ENCODE measurements at places on chromosomes 3 and 15.

GRCh38 chr3:191292243-191293015 is 36.8 kb upstream of the CCDC50 start:
- no peak for DNase-seq

- DNase-seq, result no peak
Measured at GRCh38 chr3:10440684-10441083, 64.7 kb downstream of the ATP2B2 start.

DNA sequence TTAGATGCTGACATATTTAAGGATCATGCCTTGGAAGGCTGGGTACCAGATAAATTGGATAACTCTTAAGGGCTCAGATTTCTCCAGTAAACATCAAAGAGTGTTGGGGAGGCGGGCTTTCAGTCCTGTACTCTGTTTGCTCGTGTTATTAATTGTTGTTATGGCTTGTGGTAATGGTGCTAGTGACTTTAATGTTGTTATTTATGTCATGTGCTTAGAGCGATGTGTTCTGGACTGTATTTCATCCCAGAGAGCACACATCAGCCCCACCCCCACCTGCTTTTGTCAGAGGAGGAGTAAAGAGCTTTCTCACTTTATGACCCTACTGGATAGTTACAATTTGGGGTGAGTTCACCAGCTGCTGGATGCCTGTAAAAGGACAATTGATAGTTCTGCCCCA is 386.3 kb downstream of the EPHB1 start:
- DNase-seq, result no peak

DNA sequence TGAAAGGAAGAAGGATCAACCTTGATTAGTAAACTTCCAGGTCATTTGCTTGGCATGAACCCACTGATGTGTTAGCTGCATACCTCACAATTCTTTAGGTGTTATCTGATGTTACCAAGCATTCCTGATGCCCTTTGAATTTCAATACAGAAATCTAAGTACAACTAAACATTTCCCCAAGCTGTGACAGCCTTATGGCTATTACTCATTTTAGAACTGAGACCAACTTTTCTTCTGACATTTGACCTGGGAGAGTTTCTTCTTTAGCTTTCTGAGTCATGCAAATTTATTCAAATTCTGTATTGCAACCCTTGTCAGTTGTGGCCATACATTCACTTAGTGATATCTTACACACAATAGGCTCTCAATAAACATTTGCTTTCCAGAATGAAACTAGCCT is 124.3 kb downstream of the TIGIT start:
- no peak for DNase-seq

GRCh38 chr15:74725225-74725774 is at the start of gene CYP1A1:
TSS of gene CYP1A1 (minus strand) at chr15:74725528. CDS start at chr15:74723097, 2,431 bp downstream.
- no peak for DNase-seq

GRCh38 chr15:49817100-49817499 is 196.3 kb downstream of the DTWD1 start:
- DNase-seq, result no peak

DNA sequence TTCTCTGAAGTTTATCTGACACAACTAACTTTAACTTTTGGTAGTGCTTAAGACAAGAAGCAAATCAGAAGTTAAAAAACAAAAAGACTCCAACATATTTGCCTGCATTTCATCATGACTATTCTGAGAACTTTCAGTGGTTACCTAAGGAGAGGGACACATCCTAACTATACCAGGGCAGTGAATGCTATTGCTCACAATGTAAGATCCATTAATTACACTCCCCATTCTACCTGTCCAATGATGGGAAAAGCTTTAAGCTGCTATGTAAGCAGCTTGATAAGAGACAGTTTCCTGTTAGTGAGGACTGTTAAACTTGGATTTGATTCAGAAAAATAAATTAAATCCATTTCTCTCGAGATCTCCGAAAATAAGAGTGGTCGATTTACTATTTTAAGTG is 37.5 kb downstream of the SERPINI1 start:
- DNase-seq, result no peak

DNA sequence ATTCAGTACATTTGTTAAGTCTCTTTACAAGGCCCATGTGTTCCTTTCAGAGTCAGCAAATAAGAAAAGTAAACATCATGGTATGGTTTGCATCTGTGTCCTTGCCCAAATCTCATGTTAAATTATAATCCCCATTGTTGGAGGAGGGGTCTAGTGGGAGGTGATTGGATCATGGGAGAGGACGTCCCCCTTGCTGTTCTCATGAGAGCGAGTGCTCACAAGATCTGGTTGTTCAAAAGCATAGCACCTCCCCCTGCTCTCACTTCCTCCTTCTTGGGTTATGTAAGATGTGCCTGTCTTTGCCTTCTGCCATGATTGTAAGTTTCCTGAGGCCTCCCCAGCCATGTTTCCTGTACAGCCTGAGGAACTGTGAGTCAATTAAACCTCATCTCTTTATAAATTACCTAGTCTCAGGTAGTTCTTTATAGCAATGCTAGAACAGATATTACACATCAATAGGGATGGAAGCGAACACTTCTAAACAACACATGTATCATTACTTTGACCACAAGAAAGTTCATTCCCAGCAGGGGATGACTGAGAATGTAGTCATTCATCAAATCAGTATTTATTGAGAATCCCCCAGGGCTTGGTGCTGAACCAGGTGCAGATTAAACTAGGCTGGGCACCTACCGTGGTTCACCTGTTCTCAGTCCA is 4.1 kb downstream of the EFCAB12 start:
- DNase-seq, result no peak

DNA sequence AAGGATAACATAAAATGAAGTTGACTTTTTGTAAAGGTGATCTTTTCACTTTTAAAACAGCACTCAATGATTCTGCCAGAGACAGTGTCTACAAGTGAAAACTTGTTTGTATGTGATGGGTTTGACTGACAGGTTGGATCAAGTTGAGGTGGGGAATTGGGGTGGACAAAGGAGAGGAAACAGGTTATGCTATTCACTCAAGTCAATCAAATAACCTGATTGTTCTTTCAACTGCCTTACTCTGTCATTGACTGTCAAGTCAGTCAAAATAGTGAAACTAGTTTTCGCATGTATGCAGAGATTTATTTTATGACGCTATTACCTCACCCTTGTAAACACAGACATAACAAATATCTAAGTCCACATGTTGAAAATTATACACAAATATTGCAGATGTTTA is 187.7 kb downstream of the ROBO2 start:
- no peak for DNase-seq

GRCh38 chr3:60669636-60670035 is 581.6 kb downstream of the FHIT start:
- DNase-seq, result no peak

DNA sequence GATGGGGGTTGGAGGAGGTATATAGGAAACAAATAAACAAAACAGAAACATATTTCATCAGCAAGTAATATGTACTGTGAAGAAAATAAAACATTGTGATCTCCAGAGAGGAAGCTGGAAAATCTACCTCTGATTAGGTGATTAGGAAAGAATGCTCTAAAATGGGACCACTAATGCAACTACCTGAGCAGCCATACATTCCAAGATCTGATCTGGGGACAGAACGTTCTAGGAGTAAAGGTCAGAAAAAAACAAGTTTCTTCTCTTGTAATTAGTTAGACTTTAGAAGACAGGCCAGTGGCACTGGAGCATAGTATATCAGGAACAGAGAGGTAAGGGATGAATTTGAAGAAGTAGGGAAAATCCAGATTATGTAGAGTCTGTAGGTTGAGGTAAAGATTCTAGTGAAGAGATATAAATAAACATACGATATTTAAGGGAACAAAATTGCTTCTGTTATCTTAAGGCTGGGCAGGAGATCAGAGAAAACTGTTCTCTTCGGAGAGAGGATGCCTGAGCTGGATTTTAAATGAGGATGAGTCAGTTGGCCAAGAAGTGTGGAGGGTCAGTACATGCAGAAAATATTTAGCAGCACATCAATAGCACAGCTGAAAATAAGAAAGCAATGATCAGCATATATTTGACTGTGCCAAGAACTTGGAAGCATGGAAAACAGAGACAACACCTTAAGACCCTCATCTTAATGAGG is 429.5 kb downstream of the NLGN1 start:
- no peak for DNase-seq

All from K562 (cell line).